ENCODE measurements at places on chromosomes 5 and 9.

GRCh38 chr5:1380910-1381309 lies 36.0 kb upstream of the CLPTM1L start:
- no peak for DNase-seq

DNA sequence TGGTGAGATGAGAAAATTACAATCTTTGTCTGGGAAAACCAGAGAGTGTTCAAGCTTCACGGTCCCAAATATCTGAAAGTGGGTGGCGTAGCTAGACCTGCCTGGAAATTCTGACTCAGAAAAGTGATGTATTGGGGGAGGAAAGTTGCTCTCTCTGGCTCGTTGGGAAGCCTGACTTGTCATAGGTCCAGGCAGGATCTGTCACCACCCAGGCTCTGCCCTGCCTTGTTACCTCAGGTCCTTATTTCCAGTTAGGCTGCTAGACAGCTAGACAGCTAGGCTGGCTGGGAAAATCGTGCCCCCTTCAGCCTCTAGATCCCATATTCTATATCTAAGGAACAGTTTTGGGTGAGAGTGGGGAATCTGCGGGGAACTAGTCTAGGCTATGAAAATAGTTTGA lies 41.0 kb upstream of the HCN1 start:
- DNase-seq: no peak

- no peak for DNase-seq
These were observed 190.0 kb upstream of the GRAMD2B start for GRCh38 chr5:126233256-126233655.

DNA sequence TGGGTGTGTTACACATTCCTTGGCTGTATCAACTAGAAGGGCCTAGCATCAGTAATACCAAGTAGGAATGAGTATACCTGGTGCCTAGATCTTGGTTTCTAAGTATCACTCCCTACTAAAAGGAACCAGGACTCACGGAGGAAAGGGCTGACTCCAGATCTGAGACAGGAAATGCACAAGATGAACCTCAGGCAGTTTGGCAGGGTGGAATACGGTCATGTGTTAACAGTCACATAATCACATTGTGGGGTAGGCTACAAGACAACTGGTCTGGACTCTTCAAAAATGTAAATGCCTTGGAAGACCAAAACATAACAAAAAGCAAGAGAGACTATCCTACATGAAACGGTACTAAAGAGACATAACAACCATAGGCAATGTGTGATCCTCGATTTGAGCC lies 158.8 kb downstream of the CRB2 start:
- no peak for DNase-seq

- DNase-seq: no peak
These were observed 160.4 kb downstream of the PRDM6 start for GRCh38 chr5:123249446-123249845.

DNA sequence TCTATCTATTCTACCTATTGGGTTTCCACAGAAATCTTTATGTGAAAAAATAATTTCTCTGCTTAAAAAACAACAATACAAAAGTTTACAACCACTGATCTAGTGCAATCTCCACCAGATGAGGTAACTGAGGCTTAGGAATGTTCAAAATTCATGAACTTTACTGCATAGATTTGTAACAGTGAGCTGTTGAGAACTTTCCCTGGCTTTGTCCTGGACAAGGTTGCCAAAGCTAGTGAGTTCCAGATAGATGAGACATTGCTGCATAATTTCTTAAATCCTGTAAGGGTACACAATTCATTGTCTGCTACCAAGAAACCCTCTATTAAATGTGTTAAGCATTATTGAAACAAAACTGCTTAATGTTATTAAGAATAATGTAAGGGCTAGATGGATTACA lies 102.7 kb downstream of the OSMR start:
- no peak for DNase-seq

GRCh38 chr9:119053070-119053469 lies 316.2 kb downstream of the BRINP1 start:
- no peak for DNase-seq

GRCh38 chr9:6759185-6759977 lies 1.6 kb downstream of the KDM4C start:
- peak; percentile 11 for DNase-seq

- no peak for DNase-seq
These were observed 118.7 kb upstream of the WWC1 start for GRCh38 chr5:168172760-168173223.

- no peak for DNase-seq
These were observed 56.0 kb downstream of the ZFR start for GRCh38 chr5:32388432-32389129.

GRCh38 chr9:126883636-126884035 lies 23.2 kb downstream of the ZBTB34 start:
- no peak for DNase-seq

GRCh38 chr5:106825374-106825773 lies 845.4 kb downstream of the EFNA5 start:
- no peak for DNase-seq

DNA sequence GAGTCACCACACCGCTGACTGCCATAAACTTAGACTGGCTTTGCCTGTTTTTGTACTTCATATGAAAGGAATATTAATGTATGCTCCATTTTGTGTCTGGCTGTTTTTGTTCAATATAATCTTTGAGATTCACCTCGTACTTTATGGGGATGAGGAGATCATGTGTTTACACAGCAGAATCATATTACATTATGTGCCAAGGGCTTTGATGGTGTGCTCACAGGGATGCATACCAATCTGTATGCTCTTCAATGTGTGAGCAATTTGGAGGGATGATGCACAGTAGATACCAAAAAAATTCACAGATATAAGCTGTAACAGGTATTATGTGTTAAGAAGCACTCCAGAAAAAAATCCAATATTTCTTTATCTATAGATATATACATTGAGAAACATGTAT lies 113.7 kb downstream of the GABRB2 start:
- DNase-seq: no peak

- no peak for DNase-seq
These were observed 48.9 kb upstream of the PPARGC1B start for GRCh38 chr5:149681252-149681651.

- no peak for DNase-seq
These were observed 304.8 kb upstream of the TLE4 start for GRCh38 chr9:79266986-79267385.

- no peak for DNase-seq
These were observed 98.4 kb upstream of the CPLX2 start for GRCh38 chr5:175772747-175773533.

DNA sequence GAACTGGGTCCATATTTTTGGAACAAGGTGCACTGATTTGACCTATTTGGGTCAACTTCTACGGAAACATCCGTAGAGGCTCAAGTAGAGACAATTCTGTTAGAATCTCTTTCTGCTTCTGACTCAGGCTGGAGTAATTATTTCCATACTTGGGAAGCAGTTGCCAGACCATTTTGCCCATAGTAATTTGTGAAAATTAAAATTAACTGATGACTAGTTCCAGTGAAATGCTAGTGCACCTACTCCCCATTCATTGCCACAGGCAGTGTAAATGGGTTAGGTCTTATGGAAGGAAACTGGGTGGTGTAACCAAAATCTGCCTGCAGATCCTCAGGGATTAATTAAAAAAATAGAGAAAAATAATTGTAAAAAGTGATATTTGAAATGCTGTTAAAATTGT lies 201.1 kb downstream of the TENT4A start:
- no peak for DNase-seq

DNA sequence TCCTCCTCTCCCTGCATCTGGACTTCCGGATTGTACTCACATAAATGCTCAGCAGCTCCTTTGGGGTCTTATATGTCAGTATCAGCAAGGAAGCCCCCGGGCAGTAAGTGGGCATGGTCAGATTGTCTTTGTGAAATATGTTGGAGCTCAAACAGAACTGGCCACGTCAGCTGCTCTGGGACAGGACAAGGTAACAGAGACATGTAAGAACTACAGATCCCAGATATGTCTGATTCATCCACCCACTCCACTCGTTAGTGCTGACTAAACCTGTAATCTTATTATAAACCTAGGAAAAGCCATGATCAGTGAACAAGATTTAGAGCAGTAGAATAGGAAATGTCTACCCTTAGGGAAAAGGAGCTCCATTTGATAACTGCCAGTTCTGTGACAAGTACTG lies 561.8 kb downstream of the CETN3 start:
- DNase-seq: no peak

GRCh38 chr5:177403102-177403791 lies 2.8 kb upstream of the PFN3 start:
- DNase-seq: peak; percentile 49

GRCh38 chr5:16108418-16108817 lies 71.2 kb downstream of the MARCHF11 start:
- DNase-seq: no peak

Measured in activated gamma-delta T cell treated with Interleukin-2 at 50 U/mL for 16 hours (primary cell).